HS-5 (cell line): ENCODE measurements at places on chromosomes 13 and 19.

DNA sequence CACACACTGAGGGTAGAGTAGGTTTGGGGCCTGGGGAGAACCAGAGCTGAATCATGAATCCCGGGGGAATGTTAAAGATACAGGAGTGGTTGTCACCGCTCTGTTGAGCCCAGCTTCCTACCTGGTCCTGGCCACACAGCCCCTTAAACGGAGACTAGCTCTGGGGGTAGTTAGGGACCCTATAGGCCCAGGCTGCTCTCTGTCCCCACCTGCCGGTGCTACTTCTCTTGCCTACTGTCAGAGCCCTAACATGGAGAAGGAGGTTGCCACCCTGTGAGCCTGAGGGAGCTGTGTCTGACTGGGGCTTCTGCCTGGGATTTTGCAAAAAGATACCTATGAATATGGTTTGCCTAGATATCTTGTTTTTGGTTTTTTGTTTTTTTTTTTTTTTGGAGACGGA, 36.6 kb upstream of the ZNF429 start:
- DNase-seq, result no peak

- no peak for DNase-seq
Observed at GRCh38 chr19:52138278-52138982, 1.3 kb downstream of the ZNF616 start.

GRCh38 chr19:19643158-19644053, at the start of gene GMIP:
GMIP (minus strand) TSS chr19:19643657; CDS start chr19:19643529, 128 bp downstream.
- no peak for DNase-seq

DNA sequence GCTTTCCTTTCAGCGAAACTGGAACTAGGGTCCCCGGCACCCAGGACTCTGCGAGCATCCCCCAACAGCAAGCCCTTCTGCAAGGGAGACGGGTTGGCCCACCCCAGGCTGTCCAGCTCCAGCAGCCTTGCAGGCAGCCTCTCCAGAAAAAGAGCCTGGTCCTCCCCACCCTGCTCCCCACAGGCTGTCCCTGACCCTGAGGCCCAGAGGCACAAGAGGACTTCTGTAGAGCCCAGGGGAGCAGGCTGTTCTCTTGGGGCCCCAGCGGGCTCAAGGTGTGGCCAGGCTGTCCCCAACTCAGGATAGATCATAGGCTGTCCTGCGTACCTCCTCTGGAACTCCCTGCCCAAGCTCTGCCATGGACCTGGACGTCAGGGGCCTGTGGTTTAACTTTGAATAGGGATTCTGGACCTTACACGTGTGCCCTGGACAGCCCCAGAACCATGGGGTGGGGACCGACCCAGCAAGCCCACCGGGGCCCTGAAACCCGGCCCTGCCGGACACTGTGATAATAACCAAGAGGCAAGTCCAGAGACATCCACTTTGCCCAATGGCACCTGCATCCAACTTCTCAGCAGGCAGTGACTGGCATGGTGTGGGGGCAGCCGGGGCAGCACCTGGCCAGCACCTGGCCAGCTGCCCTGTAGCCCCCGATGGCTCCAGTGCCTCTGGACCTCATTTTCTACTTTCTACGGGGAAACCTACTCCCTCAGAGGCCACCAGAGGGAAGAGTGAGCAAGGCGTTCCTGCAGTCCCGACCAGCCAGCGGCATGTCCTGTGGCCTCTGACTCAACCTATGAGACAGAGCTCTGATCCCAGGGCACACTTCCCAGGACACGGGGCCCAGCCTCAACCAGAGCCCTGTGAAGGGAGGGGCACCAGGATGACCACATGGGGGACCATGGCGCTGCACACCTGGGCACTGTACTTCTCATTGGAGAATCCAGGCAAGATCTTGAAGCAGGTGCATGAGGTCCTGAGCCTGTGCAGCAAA, 50.9 kb upstream of the TPM4 start:
- DNase-seq, result peak; percentile 43

DNA sequence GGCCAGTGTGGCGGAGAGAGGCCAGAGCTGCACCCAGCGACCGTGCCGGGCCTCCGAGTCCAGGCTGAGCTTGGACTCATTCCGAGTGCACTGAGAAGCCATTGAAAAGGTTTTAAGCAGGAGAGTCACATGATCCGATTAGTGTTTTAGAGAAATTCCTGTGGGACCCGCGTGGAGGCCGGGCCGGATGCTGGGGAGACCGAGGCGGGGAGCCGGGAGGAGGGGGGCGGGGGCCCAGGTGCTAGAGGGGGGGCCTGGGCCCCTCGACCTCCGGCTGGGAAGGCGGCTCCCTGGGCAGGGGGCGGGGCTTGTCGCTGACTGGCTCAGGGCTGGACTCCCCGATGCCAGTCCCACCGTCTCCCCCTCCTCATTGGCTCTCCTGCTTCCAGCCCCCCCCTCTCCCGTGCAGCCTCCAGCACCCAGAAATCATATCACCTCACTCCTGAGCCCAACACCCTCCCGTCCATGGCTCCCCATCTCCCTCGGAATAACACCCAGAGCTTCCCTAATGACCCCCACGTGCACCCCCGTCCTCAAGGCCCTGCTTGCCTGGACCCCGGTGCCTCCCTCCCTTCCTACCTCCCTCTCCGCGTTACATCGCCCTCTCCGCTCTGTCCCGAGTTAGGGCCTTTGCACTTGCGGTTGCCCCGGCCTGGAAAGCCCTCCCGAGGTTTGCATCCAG, 5.2 kb upstream of the ZNF579 start:
- DNase-seq, result no peak

- no peak for DNase-seq
Observed at GRCh38 chr19:34351382-34351826, 13.6 kb upstream of the GPI start.

- no peak for DNase-seq
Observed at GRCh38 chr13:83153848-83154247, 728.4 kb downstream of the SLITRK1 start.

DNA sequence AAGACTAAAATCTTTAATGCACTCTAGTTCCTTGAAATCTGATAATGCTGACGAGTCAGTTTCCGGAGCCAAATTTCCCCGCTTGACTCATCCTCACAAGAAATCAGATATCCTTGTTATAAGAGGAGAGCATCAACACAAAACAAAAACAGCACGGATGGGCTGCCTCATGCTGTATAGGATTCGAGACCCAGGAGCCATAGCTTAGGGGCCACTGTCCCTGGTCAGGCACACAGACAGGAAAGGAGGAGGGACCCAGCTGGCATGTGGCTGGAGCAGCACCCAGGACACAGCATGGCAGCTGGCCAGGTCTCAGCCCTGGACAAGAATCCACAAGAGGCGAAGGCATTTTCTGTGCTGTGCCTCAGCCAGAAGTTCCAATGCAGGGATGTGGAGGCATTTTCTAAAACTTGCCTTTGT, 110.2 kb upstream of the SPATA13 start:
- DNase-seq, result no peak

DNA sequence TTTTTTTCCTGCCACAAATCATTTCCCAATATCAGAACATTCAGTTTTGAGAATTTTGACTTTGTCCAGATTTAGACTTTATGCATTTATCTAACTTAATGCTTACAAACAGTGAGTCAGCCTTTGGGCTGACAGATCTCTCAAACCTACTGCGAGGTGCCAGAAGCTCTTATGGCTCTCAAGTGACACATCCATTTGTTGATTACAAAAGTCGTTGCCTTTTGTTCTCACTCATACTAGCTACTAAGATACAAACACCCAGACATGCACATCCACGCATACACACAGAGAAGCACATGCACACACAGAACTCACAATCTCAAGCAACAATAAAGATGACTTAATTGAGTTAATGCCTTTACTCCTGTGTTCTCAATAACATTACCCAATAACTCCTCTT, 1147.5 kb downstream of the DIAPH3 start:
- DNase-seq, result no peak

- DNase-seq, result no peak
Observed at GRCh38 chr19:46718157-46718933, 1.4 kb upstream of the PRKD2 start.

- no peak for DNase-seq
Observed at GRCh38 chr13:97526556-97526955, 92.6 kb downstream of the RAP2A start.

GRCh38 chr19:11377237-11377636, 2.8 kb downstream of the SWSAP1 start:
- DNase-seq, result peak; percentile 93

DNA sequence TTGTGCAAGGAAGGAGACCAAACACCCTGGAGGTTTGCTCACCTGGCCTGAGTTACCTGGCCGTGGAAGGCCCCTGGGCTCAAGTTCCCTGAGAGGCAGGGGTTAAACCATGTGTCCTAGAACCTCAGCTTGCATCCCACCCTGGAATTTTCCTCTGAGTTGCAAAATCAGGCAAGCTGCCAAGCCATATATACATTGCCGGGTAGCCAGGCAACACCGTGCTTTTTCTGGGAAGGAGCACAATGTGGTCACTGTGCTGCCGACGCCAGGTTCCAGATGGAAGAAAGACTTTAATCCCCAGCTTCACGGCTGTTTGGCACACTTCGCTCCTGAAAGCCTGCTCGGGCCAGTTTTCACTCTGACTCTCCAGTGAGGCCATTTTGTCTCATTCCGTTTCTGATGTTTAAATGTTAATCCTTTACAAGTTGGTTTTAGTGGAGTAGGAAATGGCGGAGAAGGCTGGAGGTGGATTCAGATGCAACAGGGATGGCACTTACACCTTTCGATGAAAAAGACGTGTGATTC, 60.1 kb upstream of the PEG3 start:
- no peak for DNase-seq

- DNase-seq, result no peak
Observed at GRCh38 chr13:66137384-66137783, 1092.8 kb downstream of the PCDH9 start.

GRCh38 chr13:36359301-36359950, 13.2 kb upstream of the SPART start:
- no peak for DNase-seq

DNA sequence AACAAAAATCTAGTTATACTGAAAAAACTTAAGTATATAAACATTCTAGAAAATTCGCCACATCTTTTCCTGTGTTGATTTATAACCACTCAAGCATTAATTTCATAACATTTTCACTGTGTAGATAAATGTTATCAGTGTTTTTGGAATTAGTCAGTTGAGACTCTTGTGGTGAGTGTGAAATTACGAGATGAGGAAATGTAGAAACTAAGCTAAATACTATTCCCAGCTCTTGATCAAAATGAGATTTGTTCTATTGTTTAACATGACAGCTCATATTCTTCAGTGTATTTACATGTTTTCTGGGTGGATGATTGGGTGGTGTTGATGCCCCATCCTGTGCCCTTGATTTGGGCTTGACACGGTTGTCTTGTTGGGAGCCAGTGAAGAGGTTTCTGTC, 406.8 kb downstream of the DACH1 start:
- no peak for DNase-seq

GRCh38 chr13:113361406-113361805, 2.5 kb downstream of the GRTP1 start:
- DNase-seq, result no peak

GRCh38 chr13:107450931-107451330, 764.4 kb downstream of the LIG4 start:
- no peak for DNase-seq

- no peak for DNase-seq
Observed at GRCh38 chr19:53965091-53965490, 2.4 kb downstream of the CACNG8 start.

GRCh38 chr13:51674276-51674675, 90.0 kb downstream of the WDFY2 start:
- DNase-seq, result no peak

GRCh38 chr13:99471221-99472121, 29.8 kb upstream of the TM9SF2 start:
- no peak for DNase-seq

GRCh38 chr19:47146920-47147319, 16.3 kb downstream of the SAE1 start:
- DNase-seq, result no peak

DNA sequence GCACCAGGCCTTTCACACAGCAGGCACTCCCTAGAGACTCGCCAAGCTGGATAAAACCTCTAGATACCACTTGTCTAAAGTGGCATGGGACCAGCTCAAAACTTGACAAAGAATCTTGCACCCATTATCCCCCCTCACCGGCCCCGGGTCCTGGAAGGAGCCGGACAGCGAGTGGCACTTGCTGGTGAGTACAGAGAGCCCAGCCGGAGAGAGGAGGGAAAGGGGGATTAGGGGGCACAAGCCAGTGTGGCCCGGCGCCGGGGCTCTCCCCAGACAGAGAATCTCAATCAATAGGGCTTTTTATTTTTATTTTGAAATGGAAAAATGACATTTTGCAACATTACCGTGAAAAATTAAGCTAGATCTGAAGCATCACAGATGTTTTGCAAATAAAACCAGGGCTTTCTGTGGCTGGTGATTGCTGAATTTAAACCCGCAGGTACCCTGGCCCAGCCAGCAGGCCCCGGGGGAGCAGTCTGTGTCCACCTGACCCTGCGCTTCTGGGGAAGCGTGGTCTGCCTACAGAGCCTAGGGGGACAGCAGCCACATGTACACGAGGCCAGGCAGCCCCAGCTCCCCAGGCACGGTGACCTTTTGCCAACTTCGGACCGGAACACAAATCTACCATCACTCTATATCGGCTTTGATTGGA, 10.0 kb upstream of the VSTM2B start:
- no peak for DNase-seq

DNA sequence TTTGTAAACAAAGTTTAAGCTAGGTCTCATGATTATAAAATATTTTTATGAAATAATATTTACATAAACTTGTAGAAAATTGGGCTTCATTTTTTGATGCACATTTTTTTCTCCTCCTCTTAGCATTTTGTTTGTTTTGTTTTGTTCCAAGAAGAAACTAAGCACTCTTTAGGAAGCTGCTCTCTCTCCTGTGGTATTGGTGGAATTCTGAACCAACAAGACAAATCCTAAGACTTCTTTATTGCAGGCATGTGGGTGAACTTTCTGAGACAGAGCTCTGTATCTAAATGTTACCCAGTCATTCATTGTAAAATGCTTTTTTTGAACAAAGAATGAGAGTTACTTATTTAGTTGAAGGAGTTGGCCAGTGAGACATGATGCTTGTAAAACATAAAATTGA, 39.3 kb downstream of the LMO7 start:
- DNase-seq, result no peak

GRCh38 chr19:1942078-1942933, 1.3 kb downstream of the CSNK1G2 start:
- no peak for DNase-seq

DNA sequence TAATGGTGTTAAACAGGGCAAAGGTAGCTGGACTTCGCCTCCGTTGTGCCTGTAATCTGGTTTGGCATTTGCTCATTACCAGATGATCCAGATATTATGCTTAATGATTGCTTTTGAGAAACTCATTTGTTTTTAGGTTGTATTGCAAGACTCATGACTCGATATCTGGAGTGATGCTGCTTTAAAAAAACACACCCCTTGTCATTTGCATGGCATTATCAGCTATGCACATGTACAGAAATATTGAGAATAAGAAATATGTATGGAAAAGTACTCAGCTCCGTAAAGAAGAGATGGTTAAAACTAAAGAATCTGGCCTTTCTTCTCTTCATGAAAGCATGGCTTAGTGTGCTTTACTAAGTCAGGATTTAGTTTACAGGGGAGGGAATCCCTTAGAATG, 95.0 kb downstream of the ARHGEF7 start:
- DNase-seq, result no peak

DNA sequence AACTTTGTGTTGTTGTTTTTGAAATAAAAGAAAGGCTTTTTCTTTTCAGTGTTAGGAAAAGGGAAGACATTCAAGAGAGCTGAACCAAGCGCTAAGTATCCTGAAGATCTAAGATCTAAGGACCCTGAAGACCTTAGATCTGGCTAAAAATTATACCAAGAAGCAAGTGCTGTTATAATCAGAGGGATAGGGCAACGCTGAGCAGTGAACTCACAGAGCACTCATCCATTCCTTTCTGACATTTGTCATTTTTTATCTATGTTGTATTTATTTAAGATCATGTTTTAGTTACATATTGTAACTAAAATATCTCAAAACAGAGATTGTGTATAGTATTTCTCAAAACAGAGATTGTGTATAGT, 60.5 kb upstream of the FAM216B start:
- DNase-seq, result no peak

GRCh38 chr19:46724468-46724867, 7.6 kb upstream of the PRKD2 start:
- no peak for DNase-seq
